ENCODE measurements at places on chromosomes 2 and 18.

- no peak for DNase-seq
Observed at GRCh38 chr2:61272421-61273070, 110.6 kb downstream of the C2orf74 start.

DNA sequence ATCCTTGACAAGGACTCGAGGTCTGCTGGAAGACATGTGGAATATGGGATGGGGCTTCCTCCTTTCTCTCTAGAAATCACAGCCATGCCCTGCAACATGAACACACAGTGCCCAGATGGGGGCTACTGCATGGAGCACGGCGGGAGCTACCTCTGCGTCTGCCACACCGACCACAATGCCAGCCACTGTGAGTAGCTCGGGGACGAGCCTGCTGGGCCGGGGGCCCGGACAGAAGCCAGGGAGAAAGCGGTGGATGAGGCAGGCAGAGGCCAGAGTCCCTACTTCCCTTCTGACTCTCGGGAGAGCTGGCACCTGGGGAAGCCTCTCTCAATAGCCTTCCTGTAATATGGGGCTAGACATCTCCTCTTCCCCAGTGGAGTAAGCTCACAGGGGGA, 50.5 kb downstream of the SNED1 start:
- no peak for DNase-seq

DNA sequence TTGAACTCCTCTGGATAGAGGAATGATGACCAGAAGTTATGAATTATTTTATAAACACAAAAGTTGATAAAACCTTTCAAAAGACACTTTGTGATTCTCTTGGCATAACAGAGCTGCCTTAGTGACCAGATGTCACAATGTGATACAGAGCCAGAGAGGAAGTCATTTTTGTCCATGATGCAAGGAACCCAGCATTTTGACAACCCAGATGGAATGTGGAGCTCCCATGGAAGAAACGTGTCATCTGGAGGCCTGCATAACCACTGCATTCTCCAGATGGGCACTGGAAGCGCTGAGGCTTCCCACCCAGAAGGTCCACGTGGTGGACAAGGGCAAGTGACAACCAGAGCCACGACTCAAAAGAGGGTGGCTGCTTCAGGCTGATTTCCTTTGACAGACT, 30.1 kb downstream of the HRH4 start:
- no peak for DNase-seq

- no peak for DNase-seq
Observed at GRCh38 chr2:11368059-11368572, 23.7 kb upstream of the ROCK2 start.
